ENCODE measurements at places on chromosomes 3 and 15. TPM values are rescaled to one million over a fixed set of nuclear protein-coding genes. Genes with fewer than 3 reads are reported as not detected.
A peak's percentile ranks its signal among the peaks of the same experiment; 100 is the strongest.

- no peak for DNase-seq
- no peaks in the 10 kb centered on the region for H3K36me3 ChIP-seq
- H3K4me3 ChIP-seq = no peak overlapping the region
- H3K27ac ChIP-seq = no peak overlapping the region
- H3K4me1 ChIP-seq = peaks cover 6% of the 10 kb centered on the region
- no peaks in the 10 kb centered on the region for H3K27me3 ChIP-seq
These were observed 2.2 kb upstream of the CD47 start for GRCh38 chr3:108093021-108093420.

Gene ITIH3
- not detected for total RNA-seq

Gene VILL
- 0.92 TPM for total RNA-seq

- DNase-seq = no peak
- no peaks in the 10 kb centered on the region for H3K27me3 ChIP-seq
- H3K36me3 ChIP-seq = no peaks in the 10 kb centered on the region
- no peak overlapping the region for H3K4me3 ChIP-seq
These were observed 95.5 kb downstream of the FHIT start for GRCh38 chr3:61155701-61156292.

Gene FOXB1
- not detected for total RNA-seq

DNA sequence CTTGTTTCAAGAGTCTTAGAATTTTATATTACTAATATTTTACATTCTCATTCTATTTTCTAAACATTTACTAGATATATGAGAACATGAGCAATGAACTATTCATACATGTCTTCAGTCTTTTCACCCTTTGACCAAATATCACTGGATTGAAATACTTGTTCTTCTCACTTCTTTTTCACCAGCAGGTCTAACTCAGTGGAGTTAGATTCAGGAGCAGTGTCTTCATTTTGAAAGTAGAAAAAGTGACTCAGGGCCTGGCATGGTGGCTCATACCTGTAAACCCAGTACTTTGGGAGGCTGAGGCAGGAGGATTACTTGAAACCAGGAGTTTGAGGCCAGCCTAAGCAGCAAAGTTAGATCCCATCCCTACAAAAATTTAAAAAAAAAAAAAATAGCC lies 70.8 kb downstream of the USP13 start:
- peak overlapping the region; percentile 64 for H3K27ac ChIP-seq
- peaks cover 36% of the 10 kb centered on the region for H3K36me3 ChIP-seq
- peaks cover 7% of the 10 kb centered on the region for H3K4me1 ChIP-seq
- H3K4me3 ChIP-seq = no peak overlapping the region
- no peaks in the 10 kb centered on the region for H3K27me3 ChIP-seq
- DNase-seq = no peak

GRCh38 chr3:33063651-33064051 lies 33.3 kb downstream of the GLB1 start:
- DNase-seq = no peak
- H3K4me3 ChIP-seq = no peak overlapping the region
- H3K27ac ChIP-seq = no peak overlapping the region
- H3K27me3 ChIP-seq = no peaks in the 10 kb centered on the region

GRCh38 chr15:85118581-85118980 lies 136.9 kb downstream of the PDE8A start:
- no peak for DNase-seq
- H3K4me1 ChIP-seq = peaks cover 5% of the 10 kb centered on the region
- H3K36me3 ChIP-seq = no peaks in the 10 kb centered on the region
- H3K4me3 ChIP-seq = no peak overlapping the region
- no peaks in the 10 kb centered on the region for H3K27me3 ChIP-seq
- no peak overlapping the region for H3K27ac ChIP-seq

Gene TOPBP1
- 10.5 TPM for total RNA-seq

- no peaks in the 10 kb centered on the region for H3K36me3 ChIP-seq
- no peaks in the 10 kb centered on the region for H3K4me1 ChIP-seq
- H3K27me3 ChIP-seq = no peaks in the 10 kb centered on the region
These were observed 276.9 kb upstream of the IL12A start for GRCh38 chr3:159711560-159712333.

- H3K27me3 ChIP-seq = no peaks in the 10 kb centered on the region
- H3K27ac ChIP-seq = no peak overlapping the region
- no peaks in the 10 kb centered on the region for H3K36me3 ChIP-seq
- peaks cover 3% of the 10 kb centered on the region for H3K4me1 ChIP-seq
- H3K4me3 ChIP-seq = no peak overlapping the region
These were observed 173.6 kb downstream of the P3H2 start for GRCh38 chr3:189947068-189947467.
